ENCODE measurements at places on chromosomes 5 and 9.

DNA sequence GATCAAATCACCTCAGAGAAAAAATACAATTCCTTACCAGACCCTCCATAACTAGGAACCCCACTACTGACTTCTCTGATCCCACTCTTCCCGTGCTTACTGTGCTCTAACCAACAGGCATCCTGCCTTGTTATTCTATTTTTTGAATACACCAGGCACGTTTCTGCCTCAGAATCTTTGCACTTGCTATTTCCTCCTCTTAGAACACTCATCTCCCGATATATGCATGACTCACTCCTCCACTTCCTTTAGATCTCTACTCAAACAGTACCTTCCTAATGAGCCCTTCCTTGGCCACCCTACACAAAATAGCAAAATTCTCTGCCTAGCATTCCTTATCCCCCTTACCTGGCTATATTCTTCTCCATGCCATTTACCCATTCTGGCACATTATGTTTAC is 43.9 kb downstream of the MAPKAP1 start:
- DNase-seq = no peak

DNA sequence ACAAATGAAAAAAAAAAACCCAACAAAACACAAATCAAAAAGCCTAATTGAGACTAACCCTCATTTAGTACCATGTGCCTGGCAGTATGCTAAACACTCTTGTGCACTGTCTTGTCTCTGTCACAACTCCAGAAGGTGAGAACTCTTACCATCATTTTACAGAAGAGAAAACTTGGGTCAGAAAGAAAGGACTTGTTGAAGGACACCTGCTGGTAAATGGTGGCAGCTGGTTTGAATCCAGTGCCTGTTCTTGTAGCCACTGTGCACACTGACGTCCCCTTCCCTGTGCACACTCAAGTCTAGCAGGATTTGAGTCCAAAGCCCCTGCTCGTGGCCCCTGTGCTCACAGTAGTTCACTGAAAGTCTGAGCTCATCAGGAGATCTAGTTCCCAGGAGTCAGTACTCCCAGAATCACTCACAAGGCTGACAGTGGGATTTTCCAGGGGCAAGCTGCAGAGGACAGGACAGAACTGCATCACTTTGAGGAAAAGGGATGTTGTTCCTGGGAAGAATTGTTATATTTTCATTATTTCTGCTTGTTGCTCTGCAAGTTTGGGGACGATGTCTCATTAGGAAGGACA is 43.0 kb upstream of the HSD17B4 start:
- DNase-seq = no peak

- no peak for DNase-seq
Measured at GRCh38 chr5:148805326-148806290, 20.8 kb upstream of the ADRB2 start.

DNA sequence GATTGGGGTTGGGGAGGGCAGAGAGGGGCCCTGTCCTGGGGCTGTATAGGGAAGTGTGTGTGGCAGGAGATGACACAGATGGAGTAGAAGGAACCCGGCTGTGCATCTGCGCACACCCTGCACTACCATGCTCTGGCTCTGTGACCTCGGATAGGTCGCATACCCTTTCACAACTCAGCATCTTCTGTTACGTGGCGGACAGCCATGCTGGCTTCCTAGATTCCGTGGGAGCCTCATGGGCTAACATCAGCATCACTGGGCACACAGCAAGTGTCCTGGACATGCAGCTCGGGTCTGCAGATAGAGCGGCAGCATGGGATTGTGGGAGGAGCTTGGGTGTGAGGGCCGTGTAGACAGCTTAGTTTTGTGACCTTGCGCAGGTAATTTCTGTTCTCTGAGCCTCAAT is 9.2 kb downstream of the ARPC5L start:
- no peak for DNase-seq

DNA sequence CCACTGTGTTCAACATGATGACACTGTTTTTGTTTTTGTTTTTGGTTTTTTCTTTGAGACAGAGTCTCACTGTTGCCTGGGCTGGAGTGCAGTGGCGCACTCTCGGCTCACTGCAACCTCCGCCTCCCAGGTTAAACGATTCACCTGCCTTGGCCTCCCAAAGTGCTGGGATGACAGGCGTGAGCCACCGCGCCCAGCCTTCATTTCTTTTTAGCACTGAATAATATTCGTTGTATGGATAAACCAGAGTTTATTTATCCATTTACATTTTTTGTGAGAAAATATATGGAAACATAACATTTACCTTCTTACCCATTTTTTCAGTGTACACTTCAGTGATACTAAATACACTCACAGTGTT is 4.2 kb downstream of the CARD19 start:
- DNase-seq = no peak

GRCh38 chr5:75701856-75702255 is 15.4 kb downstream of the POC5 start:
- no peak for DNase-seq

DNA sequence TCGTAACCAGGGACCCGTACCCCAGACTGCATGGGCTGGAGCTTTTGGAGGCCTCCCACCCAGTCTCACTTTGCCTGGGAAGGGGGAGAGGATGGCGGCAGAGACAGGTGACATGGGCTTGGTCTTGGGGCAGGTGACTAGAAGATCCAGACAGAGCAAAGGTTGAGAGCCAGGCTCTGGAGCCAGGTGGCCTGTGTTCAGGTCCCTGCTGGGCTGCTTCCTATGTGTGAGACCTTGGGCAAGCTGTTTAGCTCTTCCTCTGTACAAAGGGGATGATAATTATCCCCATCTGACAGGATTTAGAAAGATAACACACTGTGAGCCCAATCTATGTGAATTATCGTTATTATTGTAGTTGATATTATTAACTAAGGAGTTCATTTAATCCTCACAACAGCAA is 16.1 kb upstream of the NDST1 start:
- DNase-seq = no peak

- no peak for DNase-seq
Measured at GRCh38 chr5:151673421-151673820, 13.3 kb downstream of the SPARC start.

DNA sequence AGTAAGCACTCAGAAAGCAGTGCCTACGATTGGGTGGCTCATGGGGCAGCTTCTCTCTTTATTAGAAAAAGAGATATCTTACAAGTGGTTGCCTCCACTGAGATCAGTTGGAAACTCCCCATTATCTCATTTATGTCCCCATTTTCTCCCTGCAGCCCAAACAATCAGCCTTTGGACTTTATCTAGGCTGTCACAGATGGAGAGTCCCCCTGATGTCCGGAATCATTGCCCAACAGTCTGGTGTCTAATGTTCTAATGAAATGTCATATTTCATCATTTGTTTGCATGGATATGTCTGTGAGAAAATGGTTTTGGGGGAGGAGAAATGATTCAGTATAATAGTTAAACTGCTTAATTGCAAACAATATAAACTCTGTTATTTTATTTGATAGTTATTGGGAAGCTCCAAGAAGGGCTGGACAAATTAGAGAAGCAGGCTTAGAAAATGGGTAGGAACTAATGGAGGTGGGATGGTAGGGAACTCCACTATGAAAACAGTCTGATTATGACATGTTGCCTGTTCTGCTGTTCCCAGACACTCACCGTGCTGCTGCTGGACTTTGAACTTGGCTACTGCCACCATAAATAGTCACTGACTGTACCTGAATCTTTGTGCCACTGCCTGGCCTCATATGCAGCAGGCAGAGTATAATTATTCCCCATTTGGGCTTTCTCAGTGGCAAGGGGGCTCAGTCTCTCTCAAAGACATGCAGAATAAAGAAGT is 38.3 kb upstream of the SMAD5 start:
- no peak for DNase-seq

DNA sequence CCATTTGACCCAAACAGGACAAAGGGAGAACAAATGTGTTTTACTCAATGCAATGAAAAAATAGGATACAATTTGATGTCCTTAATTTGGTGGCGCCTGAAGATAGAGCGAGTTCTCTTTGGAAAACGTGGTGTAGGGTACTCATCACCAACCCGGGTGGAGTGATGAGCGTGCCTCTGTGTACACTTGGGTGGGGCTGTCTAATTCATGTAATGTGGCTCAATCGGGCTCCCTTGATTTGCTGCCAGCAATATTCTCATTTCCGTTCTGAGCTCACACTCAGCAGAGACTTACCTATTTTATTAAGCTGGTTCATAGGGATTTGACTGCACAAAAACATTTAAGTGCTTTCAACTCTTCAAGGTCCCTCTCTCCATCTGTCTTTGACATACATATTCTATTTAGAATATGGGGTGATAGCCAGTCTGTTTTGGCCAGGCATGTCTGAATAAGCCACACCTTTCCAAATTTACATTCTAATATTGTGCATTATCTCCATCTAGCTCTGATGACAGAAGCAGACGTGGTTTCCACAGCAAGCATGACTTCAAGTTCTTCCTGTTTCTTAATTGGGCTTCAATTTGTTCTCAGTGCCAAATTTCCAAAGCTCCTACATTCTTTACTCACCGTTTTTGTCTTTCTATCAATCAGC is 162.5 kb downstream of the IRX2 start:
- no peak for DNase-seq

DNA sequence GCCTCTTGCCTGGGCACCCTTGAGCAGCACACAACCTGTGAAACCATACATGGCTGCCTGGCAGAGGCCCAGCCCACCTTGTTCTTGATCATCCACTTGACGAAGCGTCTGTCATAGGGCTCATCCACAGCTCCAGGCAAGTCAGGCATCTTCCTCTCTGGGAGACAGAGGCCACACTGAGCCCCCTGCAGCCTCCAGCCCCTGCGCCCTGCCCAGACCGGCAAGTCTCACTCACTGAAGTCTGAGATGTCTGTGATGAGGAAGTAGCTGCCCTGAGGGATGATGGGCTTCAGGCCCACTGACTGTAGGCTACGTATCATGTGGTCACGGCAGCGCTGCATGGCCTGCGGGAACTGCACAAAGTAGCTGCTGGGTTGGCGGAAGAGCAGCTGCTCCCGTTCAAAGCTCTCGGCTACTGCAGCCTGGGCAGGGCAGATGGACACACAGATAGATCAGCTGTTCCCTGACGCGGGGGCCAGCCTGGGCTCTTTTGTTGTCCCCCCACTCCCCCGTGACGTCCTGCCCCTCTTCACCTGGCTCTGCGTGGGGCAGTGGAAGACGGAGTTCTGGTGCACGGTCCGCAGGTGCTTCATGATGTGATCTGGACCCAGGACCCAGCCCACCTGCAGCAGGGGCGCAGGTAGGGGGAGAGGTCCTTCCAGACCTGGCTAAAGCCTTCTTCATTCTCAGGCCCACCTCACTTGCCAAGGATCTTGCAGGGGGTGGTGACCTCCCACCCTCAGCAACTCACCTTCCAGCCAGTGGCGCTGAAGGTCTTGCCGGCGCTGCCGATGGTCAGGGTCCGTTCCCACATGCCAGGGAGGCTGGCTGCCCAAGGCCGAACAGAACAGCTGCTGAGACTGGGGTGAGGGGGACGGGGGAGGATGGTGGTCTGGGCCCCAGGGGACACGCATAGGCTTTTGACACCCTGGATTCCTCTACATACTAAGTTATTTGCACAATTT is 5.9 kb upstream of the SPOUT1 start:
- no peak for DNase-seq

- DNase-seq = no peak
Measured at GRCh38 chr9:37921546-37922300, 17.8 kb upstream of the SLC25A51 start.

DNA sequence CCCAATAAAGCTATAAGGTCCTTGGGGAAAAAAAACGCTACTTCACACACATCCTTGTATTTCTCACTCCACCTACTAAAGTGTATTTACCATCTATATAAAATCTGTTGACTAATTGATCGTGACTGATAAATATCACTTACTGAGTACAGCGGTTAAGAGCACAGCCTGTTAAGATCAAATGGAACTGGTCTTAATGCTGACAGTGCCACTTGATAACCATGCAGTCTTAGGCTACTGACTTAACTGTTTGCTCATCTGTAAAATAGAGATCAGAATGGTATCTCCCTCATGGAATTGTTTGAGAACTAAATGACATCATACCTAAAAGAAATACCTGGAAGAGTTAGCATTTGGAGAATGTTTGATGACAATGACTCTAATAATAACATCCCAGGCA is 67.5 kb downstream of the ZFAND5 start:
- DNase-seq = no peak

GRCh38 chr5:67124556-67124955 is 72.0 kb downstream of the CD180 start:
- no peak for DNase-seq

- DNase-seq = no peak
Measured at GRCh38 chr5:53426878-53427277, 53.6 kb upstream of the FST start.

DNA sequence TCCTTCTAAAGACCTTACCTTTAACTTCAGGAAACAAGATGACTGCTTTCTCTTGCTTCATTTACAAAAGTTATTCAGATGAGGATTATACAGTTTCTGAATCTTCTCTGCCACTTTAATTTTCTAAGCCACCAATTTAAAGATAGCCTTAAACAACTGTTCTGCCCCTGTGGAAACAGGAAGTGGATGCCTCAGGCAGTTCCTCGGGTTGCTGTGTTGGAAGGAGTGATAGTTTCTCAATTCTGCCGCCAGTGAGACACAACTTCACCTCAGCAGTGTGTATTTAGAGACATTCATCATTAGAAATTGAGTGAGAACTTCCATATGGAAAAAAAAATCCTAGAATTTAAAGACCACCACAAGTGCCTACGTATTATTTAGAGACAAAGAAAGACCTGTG is 475.1 kb upstream of the WWC1 start:
- DNase-seq = no peak

GRCh38 chr9:97510797-97511654 is 9.6 kb downstream of the TMOD1 start:
- DNase-seq = no peak

DNA sequence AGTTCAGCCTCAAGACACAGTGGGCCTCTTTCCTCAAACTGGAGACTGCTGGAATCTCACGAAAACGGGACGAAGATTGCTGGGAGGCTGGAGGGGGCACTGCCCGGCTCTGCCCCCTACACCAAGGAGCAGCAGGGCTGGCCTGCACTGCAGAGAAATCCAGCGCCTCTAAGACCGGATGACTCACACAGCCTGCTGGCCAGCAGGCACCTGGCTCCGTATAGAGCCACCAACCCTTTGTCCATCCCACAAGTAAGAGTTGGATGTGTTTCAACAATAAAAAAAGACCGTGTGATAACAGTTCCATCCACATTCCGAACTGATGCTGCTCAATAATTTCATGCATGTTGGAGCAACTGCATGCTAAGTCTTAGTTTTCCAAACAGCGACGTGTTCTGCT is 11.5 kb downstream of the CCDC127 start:
- no peak for DNase-seq

DNA sequence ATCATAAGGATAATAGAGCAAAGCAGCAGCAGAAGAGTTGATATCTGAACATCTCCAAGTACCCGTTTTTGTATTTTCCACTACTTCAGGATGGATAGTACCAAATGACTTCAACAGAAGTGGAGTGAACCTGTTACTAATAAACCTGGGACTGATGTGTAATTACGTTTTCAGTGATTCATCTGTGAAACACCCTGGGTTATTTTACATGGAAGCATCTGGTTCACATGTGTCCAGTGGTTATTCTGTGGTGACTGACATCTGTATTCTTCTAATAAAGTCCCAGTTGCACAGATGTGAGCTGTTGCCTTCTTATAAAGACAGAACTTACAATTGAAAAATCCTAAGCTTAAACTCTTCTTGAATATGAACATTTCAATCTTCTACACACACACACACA is 139.7 kb upstream of the VCAN start:
- no peak for DNase-seq

- no peak for DNase-seq
Measured at GRCh38 chr5:176407456-176408251, 8.7 kb downstream of the CLTB start.

Measured in DMS 273 treated with DMSO at 0.1 percent for 48 hours (cell line).